ENCODE measurements at places on chromosomes 4 and X. TPM values are rescaled to one million over a fixed set of nuclear protein-coding genes. Genes with fewer than 3 reads are reported as not detected.

PITX2 gene
- 6.6 TPM for total RNA-seq

DNA sequence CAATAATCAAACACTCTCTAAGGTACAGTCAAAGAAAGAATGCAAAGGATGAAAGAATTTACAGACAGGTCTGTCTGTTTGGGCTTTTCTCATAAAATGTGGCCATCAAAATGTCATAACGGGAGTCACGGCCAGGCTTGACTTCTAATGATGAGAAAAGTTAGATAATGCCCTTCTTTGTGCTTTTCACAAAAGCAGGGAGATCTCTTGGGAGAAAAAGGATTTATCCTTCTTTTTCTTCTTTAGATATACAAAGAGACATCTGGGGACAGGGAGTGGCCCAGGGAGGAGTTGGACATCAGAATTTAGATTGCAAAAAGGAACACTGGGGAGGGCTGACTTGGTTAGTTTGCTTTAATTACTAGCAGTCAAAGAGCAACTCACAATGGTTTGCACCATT, 93.1 kb downstream of the SLC39A8 start:
- H3K4me3 ChIP-seq: no peak overlapping the region
- no peaks in the 10 kb centered on the region for H3K36me3 ChIP-seq
- no peak for DNase-seq
- H3K27me3 ChIP-seq: no peaks in the 10 kb centered on the region
- H3K27ac ChIP-seq: no peak overlapping the region
- no peaks in the 10 kb centered on the region for H3K4me1 ChIP-seq

- H3K4me1 ChIP-seq: no peaks in the 10 kb centered on the region
- no peak for DNase-seq
- no peak overlapping the region for H3K4me3 ChIP-seq
- H3K36me3 ChIP-seq: no peaks in the 10 kb centered on the region
- H3K27ac ChIP-seq: no peak overlapping the region
These were observed 7.8 kb downstream of the CNGA2 start for GRCh38 chrX:151742311-151742710.

LONRF3 gene
- total RNA-seq: 9.8 TPM

GRCh38 chrX:103918050-103918449, 44.4 kb upstream of the TMSB15B start:
- no peaks in the 10 kb centered on the region for H3K27me3 ChIP-seq
- no peaks in the 10 kb centered on the region for H3K36me3 ChIP-seq
- no peak for DNase-seq
- peak overlapping the region; percentile 61 for H3K27ac ChIP-seq
- H3K4me1 ChIP-seq: no peaks in the 10 kb centered on the region
- peak overlapping the region; percentile 43 for H3K4me3 ChIP-seq

SLC7A11 gene
- 1.5 TPM for total RNA-seq

GRCh38 chr4:169362607-169363006, 91.9 kb upstream of the SH3RF1 start:
- no peaks in the 10 kb centered on the region for H3K36me3 ChIP-seq
- no peaks in the 10 kb centered on the region for H3K27me3 ChIP-seq
- DNase-seq: no peak
- no peak overlapping the region for H3K27ac ChIP-seq
- no peaks in the 10 kb centered on the region for H3K4me1 ChIP-seq

SPANXA2 gene
- total RNA-seq: not detected

GRCh38 chr4:142091085-142091513, 454.7 kb downstream of the IL15 start:
- DNase-seq: no peak
- no peak overlapping the region for H3K4me3 ChIP-seq
- H3K36me3 ChIP-seq: no peaks in the 10 kb centered on the region
- H3K4me1 ChIP-seq: peaks cover 28% of the 10 kb centered on the region
- H3K27me3 ChIP-seq: no peaks in the 10 kb centered on the region
- peak overlapping the region; percentile 64 for H3K27ac ChIP-seq

DNA sequence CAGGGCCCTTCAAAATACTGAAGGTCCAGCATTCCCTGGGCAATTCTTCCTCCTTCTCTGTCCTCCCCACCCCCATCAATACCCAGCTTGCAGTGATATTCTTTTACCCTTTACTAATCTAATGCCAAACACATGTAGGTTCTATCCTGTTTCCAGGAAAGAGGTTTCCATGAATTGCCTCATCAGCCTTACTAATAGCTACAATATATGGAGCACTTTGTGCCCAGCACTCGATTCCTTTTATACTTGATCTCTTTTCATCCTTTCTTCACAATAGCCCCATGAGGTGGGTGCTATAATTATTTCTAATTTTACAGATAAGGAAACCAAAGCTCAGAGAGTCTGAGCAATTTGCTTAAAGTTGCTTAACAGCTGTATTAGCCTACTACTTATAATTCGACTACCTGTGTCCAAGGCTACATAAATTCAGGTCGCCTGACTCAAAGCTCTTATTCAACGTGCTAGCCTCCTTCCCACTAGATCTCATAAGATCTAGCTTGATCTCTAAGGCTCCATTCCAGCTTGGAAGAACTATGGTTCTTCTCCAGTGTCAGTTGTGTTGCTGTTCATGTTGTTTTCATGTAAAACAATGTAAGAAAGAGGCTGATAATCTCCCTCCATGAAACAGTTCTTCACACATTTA, 229.6 kb upstream of the PGRMC2 start:
- H3K27me3 ChIP-seq: no peaks in the 10 kb centered on the region
- H3K4me3 ChIP-seq: no peak overlapping the region
- DNase-seq: no peak
- no peaks in the 10 kb centered on the region for H3K36me3 ChIP-seq

- no peak overlapping the region for H3K27ac ChIP-seq
- DNase-seq: no peak
- H3K36me3 ChIP-seq: no peaks in the 10 kb centered on the region
- H3K4me3 ChIP-seq: no peak overlapping the region
- no peaks in the 10 kb centered on the region for H3K4me1 ChIP-seq
These were observed 10.8 kb upstream of the HERC6 start for GRCh38 chr4:88367826-88368225.

DNA sequence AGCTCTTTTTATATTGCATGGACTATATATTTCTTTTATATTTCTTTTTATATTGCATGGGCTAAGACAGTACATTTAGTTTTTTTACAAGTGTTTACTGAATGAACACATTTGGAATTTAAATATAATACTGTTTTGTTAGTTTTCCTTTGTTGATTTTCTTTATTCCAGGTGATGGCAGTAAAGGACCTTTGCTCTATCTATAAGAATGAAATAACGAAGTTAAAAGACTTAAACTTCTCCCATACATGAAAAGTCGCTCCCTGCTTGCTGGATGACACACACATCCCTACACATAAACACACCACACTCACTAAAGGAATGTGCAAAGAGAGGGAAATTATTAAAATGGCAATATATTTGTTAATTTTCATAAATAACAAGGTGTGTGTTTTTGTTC, 102.5 kb upstream of the ANXA10 start:
- H3K27ac ChIP-seq: no peak overlapping the region
- H3K36me3 ChIP-seq: no peaks in the 10 kb centered on the region
- H3K4me3 ChIP-seq: no peak overlapping the region
- H3K27me3 ChIP-seq: no peaks in the 10 kb centered on the region
- no peak for DNase-seq

- H3K36me3 ChIP-seq: no peaks in the 10 kb centered on the region
- no peaks in the 10 kb centered on the region for H3K27me3 ChIP-seq
- no peak overlapping the region for H3K27ac ChIP-seq
- H3K4me3 ChIP-seq: no peak overlapping the region
- no peaks in the 10 kb centered on the region for H3K4me1 ChIP-seq
These were observed 90.3 kb downstream of the ATP11C start for GRCh38 chrX:139842326-139843185.

- no peak overlapping the region for H3K27ac ChIP-seq
- no peak for DNase-seq
- H3K4me1 ChIP-seq: no peaks in the 10 kb centered on the region
- no peaks in the 10 kb centered on the region for H3K27me3 ChIP-seq
- H3K4me3 ChIP-seq: no peak overlapping the region
- no peaks in the 10 kb centered on the region for H3K36me3 ChIP-seq
These were observed 2.0 kb upstream of the FATE1 start for GRCh38 chrX:151713849-151714248.

CT45A1 gene
- not detected for total RNA-seq

ARHGAP36 gene
- 2.0 TPM for total RNA-seq

- no peak for DNase-seq
- peaks cover 4% of the 10 kb centered on the region for H3K4me1 ChIP-seq
- no peaks in the 10 kb centered on the region for H3K27me3 ChIP-seq
- H3K4me3 ChIP-seq: no peak overlapping the region
- H3K36me3 ChIP-seq: no peaks in the 10 kb centered on the region
These were observed 11.4 kb upstream of the TADA2B start for GRCh38 chr4:7031558-7032449.

GRCh38 chr4:61198686-61199085, 1.4 kb upstream of the ADGRL3 start:
- H3K27me3 ChIP-seq: no peaks in the 10 kb centered on the region
- H3K4me1 ChIP-seq: peaks cover 25% of the 10 kb centered on the region
- DNase-seq: no peak
- no peak overlapping the region for H3K4me3 ChIP-seq
- H3K36me3 ChIP-seq: no peaks in the 10 kb centered on the region

GRCh38 chr4:188781655-188782054, 642.4 kb downstream of the TRIML1 start:
- no peaks in the 10 kb centered on the region for H3K36me3 ChIP-seq
- no peak for DNase-seq
- no peaks in the 10 kb centered on the region for H3K27me3 ChIP-seq

GRCh38 chr4:158799856-158800255, 31.0 kb downstream of the FNIP2 start:
- H3K27ac ChIP-seq: no peak overlapping the region
- no peak overlapping the region for H3K4me3 ChIP-seq
- H3K4me1 ChIP-seq: peaks cover 19% of the 10 kb centered on the region
- no peak for DNase-seq
- H3K27me3 ChIP-seq: no peaks in the 10 kb centered on the region
- H3K36me3 ChIP-seq: no peaks in the 10 kb centered on the region

DNA sequence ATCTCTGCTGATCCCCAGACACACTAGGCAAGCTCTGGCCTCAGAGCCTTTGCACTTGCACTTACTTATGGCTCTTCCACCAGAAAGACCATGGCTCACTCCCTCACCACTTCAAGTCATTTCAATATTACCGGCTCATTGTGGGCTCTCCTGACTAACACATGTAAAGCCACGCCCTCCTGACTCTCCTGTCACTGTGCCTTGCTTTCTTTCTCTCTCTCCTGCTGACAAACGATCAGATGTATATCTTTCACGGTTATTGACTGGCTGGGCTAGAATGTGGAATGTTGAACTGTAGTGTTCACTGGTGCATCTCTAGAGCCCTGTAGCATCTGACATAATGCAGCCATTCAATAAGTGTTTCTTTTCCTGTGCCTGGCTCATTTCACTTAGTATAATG, 425.1 kb downstream of the RAB28 start:
- no peaks in the 10 kb centered on the region for H3K36me3 ChIP-seq
- H3K27ac ChIP-seq: no peak overlapping the region
- H3K4me3 ChIP-seq: no peak overlapping the region
- DNase-seq: no peak

- H3K27me3 ChIP-seq: no peaks in the 10 kb centered on the region
- no peaks in the 10 kb centered on the region for H3K36me3 ChIP-seq
- no peak overlapping the region for H3K4me3 ChIP-seq
- no peak for DNase-seq
These were observed 20.6 kb downstream of the ZNF721 start for GRCh38 chr4:478373-478772.

CDS1 gene
- total RNA-seq: 8.8 TPM

GRCh38 chrX:30950391-30950790, 61.3 kb upstream of the TAB3 start:
- no peaks in the 10 kb centered on the region for H3K27me3 ChIP-seq
- no peak overlapping the region for H3K4me3 ChIP-seq
- no peak for DNase-seq
- H3K27ac ChIP-seq: no peak overlapping the region
- H3K36me3 ChIP-seq: no peaks in the 10 kb centered on the region

PF4V1 gene
- not detected for total RNA-seq

GRCh38 chr4:1009542-1010394, 1.7 kb upstream of the FGFRL1 start:
- H3K4me1 ChIP-seq: peaks cover 30% of the 10 kb centered on the region
- peak overlapping the region; percentile 66 for H3K4me3 ChIP-seq
- peak overlapping the region; percentile 87 for H3K27ac ChIP-seq
- no peaks in the 10 kb centered on the region for H3K27me3 ChIP-seq

- DNase-seq: no peak
- peaks cover 4% of the 10 kb centered on the region for H3K4me1 ChIP-seq
- H3K27me3 ChIP-seq: no peaks in the 10 kb centered on the region
- H3K4me3 ChIP-seq: no peak overlapping the region
These were observed 600.9 kb upstream of the DIPK2B start for GRCh38 chrX:45801554-45801953.

OTUD5 gene
- total RNA-seq: 44.7 TPM

ABLIM2 gene
- total RNA-seq: 15.5 TPM

SLITRK2 gene
- total RNA-seq: 0.49 TPM

USP38 gene
- total RNA-seq: 14.7 TPM

GLOD5 gene
- total RNA-seq: not detected

Data from vagina (tissue), 2 donors.